Fibroblast of lung (primary cell): ENCODE measurements at places on chromosomes 2 and 18. TPM values are rescaled to one million over a fixed set of nuclear protein-coding genes. Genes with fewer than 3 reads are reported as not detected.
A peak's percentile ranks its signal among the peaks of the same experiment; 100 is the strongest.

The RGPD4 gene
- under 0.01 TPM in 1 of 2 replicates, not detected in the other for total RNA-seq

The ANAPC1 gene
- total RNA-seq = 42.1 and 46.1 TPM in 2 replicates

The GALR1 gene
- not detected in 2 replicates for total RNA-seq

The LCLAT1 gene
- total RNA-seq = 17.7 and 43.3 TPM in 2 replicates

The ARHGAP25 gene
- total RNA-seq = 3.1 and 5.8 TPM in 2 replicates

The CHCHD5 gene
- 11.0 and 17.0 TPM in 2 replicates for total RNA-seq

The ST8SIA3 gene
- not detected in 2 replicates for total RNA-seq

The HOXD8 gene
- total RNA-seq = not detected in 2 replicates

The OSR1 gene
- total RNA-seq = 13.4 and 17.7 TPM in 2 replicates

DNA sequence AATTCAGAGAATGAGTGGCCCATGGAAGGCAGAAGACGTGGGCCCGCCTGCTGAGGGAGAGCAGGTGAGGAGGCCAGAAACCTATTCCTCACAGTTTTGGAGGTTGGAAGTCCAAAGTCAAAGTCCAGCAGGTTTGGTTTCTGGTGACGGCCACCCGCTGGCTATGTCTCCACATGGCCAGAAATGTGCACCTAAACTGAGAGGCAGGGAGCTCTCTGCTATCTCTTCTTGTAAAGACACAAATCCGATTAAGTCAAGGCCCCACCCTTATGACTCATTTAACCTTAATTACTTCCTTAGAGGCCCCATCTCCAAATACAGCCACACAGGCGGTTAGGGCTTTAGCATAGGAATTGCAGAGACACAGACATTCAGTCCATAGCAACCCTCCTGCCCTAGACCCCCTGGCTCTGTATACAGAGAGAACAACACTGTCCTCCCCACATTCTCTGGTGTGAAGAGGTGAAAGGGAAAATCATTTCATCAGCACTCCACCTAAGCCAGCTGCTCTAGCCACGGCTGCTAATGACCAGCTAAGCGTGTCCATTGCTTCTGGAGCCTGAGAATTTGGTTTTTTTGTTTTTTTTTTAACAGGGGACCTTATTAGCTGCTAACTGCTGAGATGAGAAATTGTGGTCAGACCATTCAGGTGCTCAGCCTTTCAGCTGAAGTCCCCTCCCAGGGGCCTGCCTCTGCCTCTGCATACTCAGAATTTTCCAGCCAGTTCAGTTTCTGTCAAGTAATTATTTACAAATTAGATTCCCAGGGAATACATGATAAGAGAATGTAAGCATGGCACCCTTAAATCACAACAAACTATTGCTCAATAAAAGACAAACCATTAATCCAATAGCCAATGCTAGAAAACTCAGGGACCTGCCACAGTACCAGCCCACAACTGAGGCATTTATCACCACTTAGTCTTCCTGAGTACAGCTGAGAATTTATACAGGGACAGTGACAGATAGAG, 368.7 kb upstream of the ID2 start:
- no peak overlapping the region for H3K4me3 ChIP-seq
- no peaks in the 10 kb centered on the region for H3K4me1 ChIP-seq
- H3K27ac ChIP-seq = no peak overlapping the region
- DNase-seq = peak; percentile 28

GRCh38 chr2:241562269-241562891, 3.8 kb downstream of the BOK start:
- peaks cover 16% of the 10 kb centered on the region for H3K4me1 ChIP-seq
- H3K4me3 ChIP-seq = no peak overlapping the region
- DNase-seq = no peak
- peaks cover 16% of the 10 kb centered on the region for H3K36me3 ChIP-seq

DNA sequence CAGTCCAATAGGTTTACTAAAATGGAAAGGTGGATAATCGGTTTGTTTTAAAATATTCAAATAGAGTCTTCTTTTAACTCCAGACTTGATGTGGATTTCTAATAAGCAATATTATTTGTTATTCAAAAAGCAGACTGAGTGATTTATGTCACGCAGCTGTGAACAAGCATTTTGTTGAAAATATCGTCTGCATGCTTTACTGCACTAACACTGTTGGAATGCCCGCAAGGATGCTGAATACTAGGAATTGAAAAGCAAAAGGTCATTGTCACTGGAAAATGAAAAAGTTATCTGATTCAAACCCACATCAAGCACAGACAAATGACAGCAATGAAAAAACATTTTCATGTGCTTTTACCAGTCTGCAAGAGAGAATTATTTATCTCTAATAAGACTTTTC, 31.1 kb downstream of the CHN1 start:
- H3K27ac ChIP-seq = no peak overlapping the region
- H3K27me3 ChIP-seq = no peaks in the 10 kb centered on the region
- DNase-seq = peak; percentile 36
- no peaks in the 10 kb centered on the region for H3K36me3 ChIP-seq

DNA sequence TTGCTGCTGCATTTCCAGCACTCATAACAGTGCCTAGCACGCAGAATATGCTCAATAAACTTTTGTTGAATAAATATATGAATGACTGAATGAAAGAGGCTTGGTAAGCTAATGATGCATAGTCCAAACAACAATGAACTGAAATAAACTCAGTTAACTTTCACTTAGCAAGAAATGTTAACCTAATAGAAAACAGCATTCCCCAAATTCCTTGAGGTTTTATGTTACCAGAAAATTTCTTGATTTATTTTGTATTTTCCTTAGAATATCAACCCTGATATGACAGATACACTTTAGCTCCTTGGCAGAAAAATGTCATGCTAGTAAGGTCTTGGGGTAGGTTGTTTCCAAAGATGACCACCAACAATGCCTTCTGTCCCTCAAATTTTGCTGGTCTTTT, 217.4 kb downstream of the KCNE4 start:
- H3K27me3 ChIP-seq = no peaks in the 10 kb centered on the region
- H3K4me3 ChIP-seq = no peak overlapping the region
- no peak for DNase-seq
- H3K36me3 ChIP-seq = no peaks in the 10 kb centered on the region
- no peak overlapping the region for H3K27ac ChIP-seq
- no peaks in the 10 kb centered on the region for H3K4me1 ChIP-seq

DNA sequence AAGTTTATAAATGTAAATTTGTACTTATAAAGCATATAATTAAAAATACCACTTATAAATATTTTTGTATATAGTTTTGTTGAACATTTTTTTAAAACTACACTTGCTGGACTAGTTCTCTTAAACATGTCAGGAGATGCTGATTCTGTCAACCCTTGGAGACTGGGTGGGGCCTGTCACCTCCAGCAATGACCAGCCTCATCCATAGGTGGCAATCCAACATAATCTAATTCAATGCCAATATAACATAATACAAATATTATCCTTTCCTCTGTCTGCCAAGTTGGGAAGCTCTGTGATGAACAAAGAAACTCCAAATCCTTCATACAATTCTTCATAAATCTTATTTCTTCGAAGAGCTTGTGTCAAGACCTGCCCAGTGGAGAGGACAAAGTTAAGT, 140.4 kb downstream of the RBMS1 start:
- H3K4me3 ChIP-seq = no peak overlapping the region
- no peak for DNase-seq
- H3K36me3 ChIP-seq = peaks cover 3% of the 10 kb centered on the region
- no peaks in the 10 kb centered on the region for H3K27me3 ChIP-seq

DNA sequence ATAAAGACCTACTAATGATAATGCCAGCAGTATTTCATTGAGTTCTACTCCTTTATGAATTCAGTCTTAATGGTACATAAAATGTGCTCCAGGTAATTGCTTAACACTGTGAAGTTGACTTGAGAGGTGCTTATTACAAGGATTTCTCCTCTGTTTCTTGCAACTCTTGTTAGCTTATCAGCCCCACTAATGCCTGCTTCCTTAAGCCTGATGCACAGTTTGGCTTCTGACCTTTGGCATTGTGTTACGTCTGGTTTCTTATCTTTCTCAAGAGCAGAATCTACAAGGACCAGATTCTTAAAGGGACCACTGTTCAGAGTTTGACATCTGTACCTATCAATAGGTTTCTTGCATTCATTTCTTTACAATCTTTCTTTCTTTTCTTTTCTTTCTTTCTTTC, 223.9 kb upstream of the CWC22 start:
- no peak overlapping the region for H3K4me3 ChIP-seq
- H3K27ac ChIP-seq = no peak overlapping the region
- H3K4me1 ChIP-seq = no peaks in the 10 kb centered on the region
- no peaks in the 10 kb centered on the region for H3K36me3 ChIP-seq
- H3K27me3 ChIP-seq = no peaks in the 10 kb centered on the region

GRCh38 chr2:38605298-38605830, 2.6 kb upstream of the HNRNPLL start:
- no peaks in the 10 kb centered on the region for H3K36me3 ChIP-seq
- no peak for DNase-seq
- H3K27me3 ChIP-seq = no peaks in the 10 kb centered on the region
- no peak overlapping the region for H3K4me3 ChIP-seq
- peaks cover 4% of the 10 kb centered on the region for H3K4me1 ChIP-seq

GRCh38 chr2:52539026-52539970, 1228.3 kb upstream of the CHAC2 start:
- no peak for DNase-seq
- peak overlapping the region; percentile 34 for H3K27ac ChIP-seq
- no peaks in the 10 kb centered on the region for H3K4me1 ChIP-seq
- H3K36me3 ChIP-seq = no peaks in the 10 kb centered on the region
- no peak overlapping the region for H3K4me3 ChIP-seq

DNA sequence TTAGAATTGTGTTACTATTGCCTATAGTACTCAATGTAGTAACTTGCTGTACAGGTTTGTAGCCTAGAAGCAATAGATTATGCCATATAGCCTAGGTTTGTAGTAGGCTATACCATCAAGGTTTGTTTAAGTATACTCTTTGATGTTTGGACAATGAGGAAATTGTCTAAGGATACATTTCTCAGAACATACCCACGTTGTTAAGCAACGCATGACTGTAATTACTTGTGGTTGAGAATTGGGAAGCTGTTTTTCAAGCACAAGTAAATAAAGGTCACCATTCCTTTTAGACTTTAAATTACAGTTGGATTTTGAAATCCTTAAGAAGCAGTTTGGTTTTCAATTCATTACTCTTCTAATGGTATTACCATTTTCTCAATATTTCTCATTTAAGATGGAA, 89.8 kb upstream of the KCNH7 start:
- H3K4me3 ChIP-seq = no peak overlapping the region
- no peaks in the 10 kb centered on the region for H3K27me3 ChIP-seq
- DNase-seq = no peak

- H3K4me1 ChIP-seq = peaks cover 14% of the 10 kb centered on the region
- H3K36me3 ChIP-seq = no peaks in the 10 kb centered on the region
- no peak overlapping the region for H3K4me3 ChIP-seq
- no peak for DNase-seq
- no peak overlapping the region for H3K27ac ChIP-seq
Measured at GRCh38 chr2:219445220-219445640, 10.6 kb downstream of the SPEG start.

DNA sequence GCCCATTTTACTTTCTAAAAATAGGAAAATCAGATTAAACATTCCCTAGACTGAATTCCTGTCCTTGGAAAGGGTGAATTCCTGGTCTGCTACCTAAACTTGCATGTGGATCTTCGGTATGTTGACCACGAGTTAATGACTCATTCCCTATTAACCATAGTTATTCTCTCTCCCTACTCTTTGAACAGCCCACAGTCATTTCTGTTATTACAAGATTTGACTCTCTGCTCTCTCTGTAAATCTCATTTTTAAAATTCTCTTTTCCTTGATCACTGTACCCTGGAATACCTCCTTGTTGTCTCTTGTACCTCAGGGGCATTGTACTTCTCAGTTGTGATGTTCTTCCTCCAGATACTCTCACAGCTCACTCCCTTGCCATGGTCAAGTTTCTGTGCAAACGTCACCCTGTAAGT, 92.0 kb upstream of the GULP1 start:
- peak; percentile 98 for DNase-seq
- H3K27me3 ChIP-seq = no peaks in the 10 kb centered on the region
- no peaks in the 10 kb centered on the region for H3K36me3 ChIP-seq
- no peak overlapping the region for H3K27ac ChIP-seq
- H3K4me3 ChIP-seq = no peak overlapping the region

DNA sequence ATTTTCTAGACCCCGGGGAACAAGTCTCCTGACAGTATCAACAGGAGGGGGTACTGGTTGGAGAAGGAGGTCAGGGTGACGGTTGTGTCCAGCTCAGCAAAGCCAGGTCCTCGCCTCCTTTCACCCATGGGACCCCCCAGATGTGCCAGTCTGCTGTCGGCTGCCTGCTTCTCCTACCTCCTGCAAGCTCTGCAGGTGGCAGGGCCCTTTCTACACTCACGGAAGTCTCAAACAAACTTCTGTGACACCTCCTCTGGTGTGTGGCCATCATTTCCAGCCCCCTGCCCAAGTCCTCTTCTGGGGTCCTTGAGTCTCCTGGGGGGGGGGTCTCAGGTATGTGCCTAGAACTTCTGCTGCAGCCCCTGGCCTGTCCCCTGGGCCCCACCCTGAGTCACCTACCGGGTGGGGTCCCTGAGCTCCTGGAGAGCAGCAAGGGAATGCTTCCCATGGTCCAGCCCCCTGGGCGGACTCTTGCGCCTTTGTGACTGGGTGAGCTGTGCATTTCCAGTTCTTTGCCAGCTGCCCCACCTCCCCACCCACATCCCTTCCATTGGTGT, 12.8 kb downstream of the SH3RF3 start:
- no peak overlapping the region for H3K27ac ChIP-seq
- DNase-seq = no peak
- no peak overlapping the region for H3K4me3 ChIP-seq
- H3K36me3 ChIP-seq = no peaks in the 10 kb centered on the region

GRCh38 chr2:230408244-230408842, 7.7 kb upstream of the SP100 start:
- peak overlapping the region; percentile 80 for H3K27ac ChIP-seq

GRCh38 chr18:63518178-63519012, 23.8 kb upstream of the SERPINB12 start:
- no peaks in the 10 kb centered on the region for H3K36me3 ChIP-seq
- peak; percentile 82 for DNase-seq
- no peaks in the 10 kb centered on the region for H3K4me1 ChIP-seq
- H3K4me3 ChIP-seq = no peak overlapping the region

DNA sequence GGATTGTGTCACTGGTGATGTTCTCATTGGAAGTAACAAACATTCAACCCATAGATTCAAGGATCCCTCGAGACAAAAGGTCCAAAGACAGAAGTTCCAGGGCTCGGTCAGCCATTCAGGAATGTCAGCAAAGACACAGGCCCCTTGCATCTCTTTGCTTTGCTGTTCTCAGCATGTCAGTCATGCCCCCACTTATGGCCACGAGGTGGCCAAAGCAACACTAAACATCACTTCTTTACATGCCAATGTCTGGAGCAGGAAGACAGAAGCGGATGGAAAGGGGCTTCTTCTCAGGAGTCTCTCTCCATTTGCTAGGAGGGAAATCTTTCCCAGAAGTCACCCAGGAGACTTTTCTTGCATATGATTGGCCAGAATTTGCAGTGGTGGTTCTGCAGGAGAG, 191.6 kb upstream of the SP5 start:
- H3K36me3 ChIP-seq = no peaks in the 10 kb centered on the region
- H3K27ac ChIP-seq = no peak overlapping the region
- no peaks in the 10 kb centered on the region for H3K27me3 ChIP-seq
- no peak for DNase-seq

- no peak overlapping the region for H3K4me3 ChIP-seq
- no peaks in the 10 kb centered on the region for H3K36me3 ChIP-seq
- H3K27ac ChIP-seq = no peak overlapping the region
Measured at GRCh38 chr2:224890372-224890771, 151.9 kb downstream of the DOCK10 start.

- H3K36me3 ChIP-seq = no peaks in the 10 kb centered on the region
- peak; percentile 92 for DNase-seq
- H3K4me1 ChIP-seq = no peaks in the 10 kb centered on the region
- peaks cover 25% of the 10 kb centered on the region for H3K27me3 ChIP-seq
- H3K27ac ChIP-seq = no peak overlapping the region
Measured at GRCh38 chr18:13221869-13222855, 3.6 kb downstream of the LDLRAD4 start.
